Amniotic stem cell (primary cell): ENCODE measurements at places on chromosomes 12 and 14.

DNA sequence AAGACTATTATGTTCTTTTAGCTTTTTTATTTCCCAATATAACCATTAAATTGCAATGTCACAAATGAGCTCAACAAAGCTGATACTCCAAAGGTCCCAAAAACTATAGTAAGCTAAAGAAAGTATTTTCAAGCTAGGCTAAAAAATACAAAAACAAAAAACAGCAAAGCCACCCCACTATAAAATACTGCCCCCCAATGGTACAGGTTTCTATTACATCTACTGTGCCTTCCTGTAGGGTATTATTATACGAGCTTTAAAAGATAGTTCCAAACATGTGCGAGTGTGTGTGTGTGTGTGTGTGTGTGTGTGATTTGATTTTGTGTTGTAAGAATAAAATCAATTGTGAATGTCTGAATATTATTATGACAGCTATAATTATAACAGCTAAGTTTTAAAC, 1.1 kb downstream of the IFNG start:
- no peak for DNase-seq

- no peak for DNase-seq
These were observed 4.5 kb upstream of the HDAC7 start for GRCh38 chr12:47824198-47824597.

- DNase-seq = no peak
These were observed 274.0 kb downstream of the NOVA1 start for GRCh38 chr14:26323869-26324268.

DNA sequence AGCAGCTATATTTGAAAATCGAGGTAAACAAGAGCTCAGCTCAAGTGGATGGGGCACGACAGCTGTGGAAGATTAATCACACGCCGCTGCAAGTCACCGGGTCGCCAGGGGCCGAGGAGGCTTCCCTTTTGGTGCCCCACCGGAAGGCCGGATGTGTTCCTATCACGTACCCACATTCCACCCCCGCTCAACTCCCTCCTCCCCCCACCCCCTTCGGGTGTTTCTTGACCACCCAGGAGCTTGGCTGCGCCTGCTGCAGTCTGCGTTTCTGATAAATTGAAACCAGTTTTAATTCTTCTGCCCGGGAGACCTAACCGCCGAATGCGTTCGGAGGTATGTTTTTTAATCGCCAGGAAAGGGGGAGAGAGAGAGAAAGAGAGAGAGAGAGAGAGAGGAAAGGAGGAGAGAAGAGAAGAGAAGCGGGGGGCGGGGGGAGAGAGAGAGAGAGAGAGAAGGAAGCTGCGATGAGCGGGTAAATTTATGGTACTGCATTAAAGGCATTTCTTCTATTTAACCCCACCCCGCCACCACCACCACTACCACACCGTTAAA, 1.8 kb downstream of the SLC8A3 start:
- DNase-seq = no peak

DNA sequence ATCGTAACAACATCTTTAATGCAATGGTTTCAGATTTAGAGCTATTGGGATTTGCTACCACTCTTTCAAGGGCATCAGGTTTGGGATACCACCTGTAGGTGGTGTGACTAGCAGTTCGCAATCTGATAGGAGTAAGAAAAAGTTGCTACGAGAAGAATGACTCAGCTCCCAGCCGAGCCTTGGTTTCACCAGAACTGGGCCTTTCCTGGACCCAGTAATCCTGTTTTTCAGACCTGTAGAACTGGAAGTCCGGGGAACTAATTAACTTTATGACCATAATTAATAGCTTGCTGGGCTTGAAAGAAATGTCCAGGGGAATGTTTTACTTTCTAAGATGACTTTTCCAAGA, 770 bp downstream of the ABHD4 start:
- no peak for DNase-seq

- DNase-seq = peak; percentile 76
These were observed 14.5 kb downstream of the DYRK2 start for GRCh38 chr12:67662910-67663538.

- DNase-seq = no peak
These were observed 61.6 kb upstream of the GNPNAT1 start for GRCh38 chr14:52852810-52853521.

DNA sequence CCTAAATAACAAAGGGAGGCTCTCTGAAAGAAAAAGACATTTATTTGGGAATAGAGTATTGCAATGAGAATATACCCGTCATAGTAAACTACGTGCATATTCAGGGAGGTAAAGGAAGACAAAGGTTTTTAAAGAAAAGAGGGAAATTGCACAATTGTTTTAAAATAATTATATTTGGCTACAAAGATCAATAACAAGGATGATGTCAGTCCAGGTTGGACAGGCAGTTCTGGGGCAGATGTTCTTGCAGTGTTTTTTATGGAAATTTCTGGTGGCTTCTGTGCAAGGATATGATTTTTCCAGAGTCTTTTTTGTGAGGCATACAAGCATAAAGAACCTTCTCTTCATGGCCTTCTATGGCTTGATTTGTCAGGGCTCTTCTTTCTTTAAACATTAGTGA, 29.6 kb downstream of the HSD17B6 start:
- DNase-seq = no peak

- DNase-seq = no peak
These were observed 56.6 kb downstream of the RNF34 start for GRCh38 chr12:121456551-121456950.

GRCh38 chr14:96991226-96991625, 194.0 kb downstream of the VRK1 start:
- no peak for DNase-seq

DNA sequence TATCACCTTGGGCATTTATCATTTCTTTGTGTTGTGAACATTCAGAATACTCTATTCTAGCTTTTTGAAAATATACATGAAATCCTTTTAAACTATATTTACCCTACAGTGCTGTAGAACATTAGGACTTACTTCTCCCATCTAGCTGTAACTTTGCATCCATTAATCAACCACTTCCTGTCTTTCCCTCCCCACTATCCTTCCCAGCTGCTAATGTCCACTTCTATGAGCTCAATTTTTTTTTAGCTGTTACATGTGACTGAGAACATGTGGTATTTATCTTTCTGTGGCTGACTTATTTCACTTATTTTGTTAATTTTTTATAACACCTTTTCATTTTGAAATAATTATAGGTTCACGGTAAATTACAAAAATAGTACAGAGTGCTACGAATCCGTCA, 136.0 kb downstream of the LMNTD1 start:
- no peak for DNase-seq

GRCh38 chr14:42110167-42110566, 503.5 kb downstream of the LRFN5 start:
- no peak for DNase-seq

GRCh38 chr12:24759155-24759554, 189.7 kb downstream of the BCAT1 start:
- DNase-seq = no peak

DNA sequence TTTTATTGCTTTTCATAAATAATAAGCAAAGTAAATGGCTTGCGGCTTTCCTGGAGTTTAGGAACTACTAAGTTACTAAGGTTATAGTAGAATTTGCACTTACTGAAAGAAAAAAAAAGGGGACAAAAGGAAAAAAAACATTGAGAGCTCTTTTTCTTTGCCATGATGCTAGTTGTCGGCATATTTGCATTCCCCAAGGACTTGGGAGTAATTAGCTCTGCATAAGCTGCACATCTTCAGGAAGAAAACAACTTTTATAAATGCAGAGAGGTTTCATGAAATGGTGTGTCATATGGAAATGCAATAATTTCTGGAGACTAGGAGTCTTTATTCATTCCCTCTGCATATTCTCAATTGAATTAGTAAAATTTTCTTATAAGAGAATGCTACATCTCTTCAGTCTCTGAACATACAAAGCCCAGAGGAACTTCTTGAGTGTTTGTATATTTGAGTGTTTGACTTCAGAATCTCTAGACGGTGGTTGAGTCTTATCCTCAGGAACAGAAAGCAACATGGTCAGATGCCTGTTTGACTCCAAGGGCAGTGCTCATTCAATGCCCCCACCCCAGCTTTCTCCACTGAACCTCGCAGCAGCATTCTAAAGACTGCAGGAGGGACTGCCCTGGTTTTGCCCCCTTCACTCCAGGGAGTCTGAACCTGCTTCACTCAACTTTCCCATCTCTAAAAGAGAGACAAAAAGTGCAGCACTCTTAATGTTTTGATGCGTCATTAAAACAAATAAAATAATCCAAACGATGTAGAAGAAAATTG, 158.9 kb upstream of the EEA1 start:
- no peak for DNase-seq

DNA sequence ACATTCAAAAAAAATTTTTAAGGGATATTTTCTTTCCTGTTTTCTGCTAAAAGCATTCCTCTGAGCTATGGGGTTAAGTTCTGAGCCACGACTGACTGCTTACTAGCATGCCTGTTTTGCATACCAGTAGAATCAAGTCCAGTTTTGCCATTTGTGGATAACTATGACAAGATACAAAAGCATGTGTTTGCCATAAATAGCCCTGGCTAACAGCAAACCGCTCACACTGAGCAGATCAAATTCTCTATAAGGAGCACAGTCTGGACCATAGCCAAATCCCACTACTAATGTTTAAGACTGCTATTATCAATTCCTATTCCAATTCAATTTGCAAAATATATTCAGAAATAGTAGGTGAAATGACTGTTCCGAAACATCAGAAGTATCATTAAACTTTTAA, 3.2 kb downstream of the CFL2 start:
- peak; percentile 82 for DNase-seq

GRCh38 chr14:95841668-95842067, 35.0 kb upstream of the TUNAR start:
- DNase-seq = no peak

DNA sequence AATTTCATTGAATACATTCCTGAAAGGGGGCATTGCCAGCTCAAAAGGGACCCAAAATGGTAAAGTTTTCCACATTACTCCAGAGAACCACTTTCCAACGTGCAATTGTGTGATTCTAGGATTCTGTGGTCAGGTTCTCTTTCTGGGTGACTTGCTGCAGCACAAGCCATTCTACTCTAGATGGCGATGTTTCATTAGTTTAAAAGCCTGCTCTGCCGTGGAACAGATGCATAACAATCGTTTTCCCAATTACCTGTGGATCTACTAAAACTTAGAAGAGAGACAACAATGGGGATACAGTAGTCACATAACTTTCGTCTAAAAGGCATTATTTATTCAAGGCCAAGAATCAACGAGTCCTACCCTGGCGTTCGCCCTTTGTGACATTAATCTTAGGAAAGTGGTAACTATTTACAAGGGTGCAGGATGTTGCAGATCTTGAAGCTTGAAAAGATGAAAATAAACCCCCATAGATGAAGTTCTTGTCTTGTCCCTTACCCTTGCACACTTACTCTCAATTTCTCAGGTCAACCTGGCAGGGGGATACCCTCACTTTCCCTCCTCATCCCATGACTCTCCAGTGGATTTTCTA, 400.9 kb downstream of the SNAPC1 start:
- peak; percentile 27 for DNase-seq

GRCh38 chr14:102505000-102505619, 4.5 kb downstream of the ANKRD9 start:
- DNase-seq = no peak

DNA sequence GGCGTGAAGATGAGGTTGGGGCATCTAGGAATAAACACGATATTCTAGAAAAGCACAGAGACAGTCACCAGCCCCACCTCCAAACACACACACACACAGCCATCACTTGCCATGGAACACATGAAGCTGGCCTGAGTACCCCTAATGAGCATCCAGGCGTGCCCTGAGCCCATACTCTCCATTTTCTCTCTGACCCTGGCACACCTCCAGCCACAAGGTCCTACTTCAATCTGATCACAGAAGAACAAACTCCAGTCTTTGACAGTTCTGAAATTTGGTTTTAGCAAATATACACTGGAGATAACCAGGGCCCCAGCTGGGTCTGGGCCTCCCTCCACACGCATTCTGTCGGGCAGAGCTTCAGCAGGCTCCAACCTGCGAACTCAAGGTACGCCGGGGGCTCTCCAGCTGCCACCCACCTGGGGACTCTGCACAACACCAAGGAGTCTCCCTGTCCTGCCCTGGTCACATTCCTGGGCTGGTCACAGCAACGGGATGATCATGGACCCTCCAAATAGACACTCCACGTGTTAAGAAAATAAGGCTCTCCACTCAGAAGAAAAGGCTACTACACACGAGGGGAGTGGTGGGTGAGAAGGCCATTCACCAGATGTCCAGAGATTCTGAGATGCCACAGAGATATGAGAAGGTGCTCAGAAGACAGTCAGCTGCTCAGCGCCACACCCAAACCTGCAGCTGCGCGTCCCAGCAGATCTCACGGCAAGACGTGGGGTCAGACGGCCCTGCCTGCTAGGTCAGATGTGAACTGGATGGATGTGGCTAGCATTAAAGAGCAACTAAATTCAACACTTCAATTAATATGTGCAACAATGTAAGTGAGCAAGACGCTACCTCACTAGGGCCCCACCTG, 57.0 kb upstream of the PNMA1 start:
- DNase-seq = no peak

GRCh38 chr12:113214895-113215400, 6.3 kb upstream of the TPCN1 start:
- peak; percentile 95 for DNase-seq

DNA sequence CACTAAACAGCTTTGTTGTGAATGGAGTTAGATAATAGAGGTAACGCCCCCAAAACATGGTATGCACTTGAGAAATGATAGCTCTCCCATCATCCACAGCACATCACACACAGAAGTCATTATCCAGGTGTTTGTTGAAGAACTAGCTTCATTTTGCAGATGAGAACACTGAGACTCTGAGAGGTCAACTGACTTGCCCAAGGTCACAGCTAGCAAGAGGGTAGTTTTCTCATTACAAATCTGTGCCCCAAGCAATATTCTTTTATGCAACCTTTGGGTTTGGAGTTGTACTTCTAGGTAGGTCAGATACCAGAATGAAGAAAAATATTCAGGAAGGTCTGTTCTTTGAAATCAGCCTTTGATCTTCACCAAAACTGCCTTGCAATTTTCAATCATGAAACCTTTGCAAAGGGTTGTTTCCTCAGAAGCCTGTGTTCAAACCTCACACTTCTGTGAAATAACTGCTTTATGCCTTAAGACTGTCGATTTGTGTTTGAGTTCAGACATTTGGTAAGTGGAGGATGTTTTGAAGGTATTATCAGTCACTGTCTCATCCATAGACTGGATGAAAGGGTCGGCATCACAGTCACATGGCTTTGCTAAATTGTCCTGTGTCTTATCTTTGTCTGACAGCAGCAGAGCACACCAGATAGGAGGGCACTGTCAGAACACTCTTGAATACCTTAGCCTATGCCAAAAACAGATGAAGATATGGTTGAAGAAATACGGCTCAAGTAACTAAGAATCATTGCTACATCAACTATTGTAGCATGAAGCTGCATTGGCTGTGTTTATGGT, 233.2 kb upstream of the BTG1 start:
- DNase-seq = no peak

DNA sequence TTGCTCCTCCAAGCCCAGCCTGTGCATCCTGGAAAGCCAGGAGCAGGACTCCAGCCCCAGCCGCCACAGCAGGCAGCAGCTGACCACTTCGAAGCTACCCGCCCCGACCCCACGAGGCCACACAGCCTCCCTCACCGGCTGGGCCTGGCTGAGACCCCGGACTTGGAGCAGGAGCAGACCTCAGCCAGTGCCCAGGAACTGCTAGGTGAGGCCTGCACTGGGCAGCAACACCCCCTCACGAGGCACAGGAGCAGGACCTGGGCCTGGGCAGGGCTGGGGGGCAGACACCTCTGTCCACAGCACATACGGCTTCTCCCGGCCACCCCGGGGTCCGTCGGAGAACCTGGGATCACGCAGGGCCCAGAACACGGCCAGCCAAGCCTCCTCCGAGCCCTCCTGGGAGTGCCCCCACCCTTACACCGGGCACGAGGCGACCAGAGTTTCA, 137.4 kb upstream of the C14orf180 start:
- DNase-seq = no peak

GRCh38 chr14:92760524-92760805, 12.0 kb upstream of the LGMN start:
- no peak for DNase-seq
